NCI-H1436 (cell line): ENCODE measurements at places on chromosomes 13 and 19.

DNA sequence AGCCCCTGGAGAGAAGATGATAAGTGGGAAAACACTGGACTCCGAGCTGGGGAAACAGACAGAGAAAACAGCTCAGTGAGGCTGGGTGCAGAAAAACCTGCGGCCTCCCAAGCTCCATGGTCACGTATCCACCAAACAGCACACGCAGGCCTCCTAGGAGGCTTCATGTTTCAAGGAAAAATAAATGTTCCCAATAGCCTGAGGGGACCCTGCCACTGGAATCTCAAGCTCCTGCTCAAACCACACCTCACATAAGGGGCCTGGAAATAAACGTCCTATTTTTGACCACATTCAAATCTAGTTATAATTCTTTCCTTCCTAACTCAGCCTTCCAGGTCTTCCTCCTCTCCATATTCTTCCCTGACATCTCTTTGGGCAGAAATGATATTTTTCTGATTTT is 225.7 kb downstream of the ABCC4 start:
- DNase-seq: no peak

DNA sequence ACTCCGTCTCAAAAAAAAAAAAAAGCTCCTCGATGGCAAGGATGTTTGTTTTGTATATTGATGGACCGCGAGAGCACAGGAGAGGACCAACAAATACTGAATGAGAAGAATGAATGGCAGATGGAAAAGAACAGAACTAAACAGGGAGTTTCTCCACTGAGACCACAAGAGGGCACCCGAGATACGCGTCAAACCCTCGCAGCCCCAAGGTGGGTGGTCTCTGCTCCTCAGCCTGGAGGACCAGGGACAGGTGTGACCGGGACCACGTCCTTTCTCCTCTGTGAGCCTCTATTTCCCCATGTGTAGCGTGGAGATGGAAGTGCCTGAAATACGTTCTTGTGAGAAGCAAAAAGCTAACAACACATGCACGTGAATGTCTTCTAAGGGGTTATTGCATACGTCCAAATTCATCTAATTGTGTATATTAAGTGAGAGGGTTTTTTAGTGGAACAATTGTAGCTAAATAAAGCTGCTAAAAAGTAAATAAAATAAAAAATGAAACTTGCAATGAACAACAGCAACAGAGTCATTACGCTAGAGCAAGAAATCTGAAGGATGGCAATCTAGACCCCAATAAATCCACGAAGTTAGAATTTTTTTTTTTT is 8.3 kb upstream of the CDC42EP5 start:
- peak; percentile 66 for DNase-seq

GRCh38 chr13:43127103-43127798 is 103.9 kb downstream of the DNAJC15 start:
- DNase-seq: no peak

- no peak for DNase-seq
Measured at GRCh38 chr13:110114316-110114715, 192.6 kb downstream of the COL4A1 start.

- no peak for DNase-seq
Measured at GRCh38 chr19:28603453-28603852, 609.5 kb downstream of the UQCRFS1 start.

- no peak for DNase-seq
Measured at GRCh38 chr19:1166872-1167573, 7.0 kb downstream of the SBNO2 start.

DNA sequence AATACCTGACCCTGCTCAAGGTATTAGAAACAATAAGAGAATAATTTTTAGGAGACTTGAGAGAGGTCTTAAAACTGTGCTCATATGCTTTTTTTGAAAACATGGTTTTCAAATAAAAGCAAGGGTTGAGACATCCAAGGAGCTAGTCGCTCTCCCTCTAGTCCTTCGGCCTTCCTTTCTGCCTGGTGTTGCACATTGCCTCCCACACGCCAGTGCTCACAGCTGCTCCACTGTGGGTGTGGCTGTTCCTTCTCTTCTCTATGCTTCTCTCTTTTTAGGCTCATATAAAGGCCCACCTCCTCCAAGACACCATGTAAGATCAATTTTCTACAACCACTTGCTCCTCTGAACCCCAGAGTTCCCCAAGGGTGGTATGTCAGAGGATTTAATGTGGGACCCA is 352.6 kb downstream of the ENOX1 start:
- no peak for DNase-seq

DNA sequence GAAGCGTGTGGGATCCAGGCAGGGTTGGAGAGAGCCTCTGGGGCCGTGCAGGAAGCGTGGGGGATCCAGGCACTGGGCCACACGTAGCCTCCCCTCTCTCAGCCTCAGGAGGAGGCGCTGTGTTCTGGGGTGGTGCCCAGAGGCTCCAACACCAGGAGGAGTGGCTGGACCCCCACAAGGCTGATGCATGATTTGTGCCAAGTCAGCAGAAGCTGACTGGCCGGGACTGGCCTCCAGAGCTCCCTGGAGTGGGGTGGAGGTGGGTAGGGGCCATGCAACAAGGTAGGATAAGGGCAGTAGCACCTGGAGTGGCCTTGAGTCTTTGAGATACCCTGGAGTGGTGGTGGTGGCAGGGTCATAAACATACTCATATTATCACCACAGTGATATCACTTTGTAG is 75.3 kb downstream of the ERICH6B start:
- no peak for DNase-seq

DNA sequence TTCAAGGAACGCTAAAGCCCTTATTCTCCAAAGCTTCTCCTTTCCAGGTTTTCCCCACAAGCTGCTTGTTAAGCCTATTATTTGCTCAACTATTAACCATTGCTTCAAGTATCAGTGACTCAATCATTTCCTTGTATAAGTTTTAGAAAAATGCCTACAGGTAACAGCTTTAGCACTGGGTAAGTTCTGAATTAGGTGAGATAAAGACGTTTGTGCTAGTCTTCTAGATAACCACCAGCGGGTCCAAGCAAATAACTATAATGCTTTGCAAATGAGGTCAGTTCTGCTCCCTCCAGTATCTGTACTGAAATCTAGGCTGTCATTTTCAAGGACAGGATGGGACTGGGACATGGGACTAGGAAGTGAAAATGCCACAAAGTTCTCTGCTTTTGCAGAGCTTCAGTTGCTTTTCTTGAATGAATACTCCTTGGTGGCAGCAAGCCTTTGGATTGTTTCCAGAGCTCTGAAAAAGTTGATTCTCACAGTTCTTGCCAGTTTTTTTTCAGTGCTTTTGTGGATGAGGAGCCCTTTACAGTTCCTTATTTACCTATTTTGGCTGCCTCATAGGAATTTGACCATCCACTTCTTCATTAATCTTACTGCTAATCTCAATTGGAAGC is 1487.7 kb downstream of the EFNB2 start:
- no peak for DNase-seq

- no peak for DNase-seq
Measured at GRCh38 chr13:51625555-51626345, 41.5 kb downstream of the WDFY2 start.

- DNase-seq: no peak
Measured at GRCh38 chr13:29847501-29847983, 2.9 kb downstream of the UBL3 start.

DNA sequence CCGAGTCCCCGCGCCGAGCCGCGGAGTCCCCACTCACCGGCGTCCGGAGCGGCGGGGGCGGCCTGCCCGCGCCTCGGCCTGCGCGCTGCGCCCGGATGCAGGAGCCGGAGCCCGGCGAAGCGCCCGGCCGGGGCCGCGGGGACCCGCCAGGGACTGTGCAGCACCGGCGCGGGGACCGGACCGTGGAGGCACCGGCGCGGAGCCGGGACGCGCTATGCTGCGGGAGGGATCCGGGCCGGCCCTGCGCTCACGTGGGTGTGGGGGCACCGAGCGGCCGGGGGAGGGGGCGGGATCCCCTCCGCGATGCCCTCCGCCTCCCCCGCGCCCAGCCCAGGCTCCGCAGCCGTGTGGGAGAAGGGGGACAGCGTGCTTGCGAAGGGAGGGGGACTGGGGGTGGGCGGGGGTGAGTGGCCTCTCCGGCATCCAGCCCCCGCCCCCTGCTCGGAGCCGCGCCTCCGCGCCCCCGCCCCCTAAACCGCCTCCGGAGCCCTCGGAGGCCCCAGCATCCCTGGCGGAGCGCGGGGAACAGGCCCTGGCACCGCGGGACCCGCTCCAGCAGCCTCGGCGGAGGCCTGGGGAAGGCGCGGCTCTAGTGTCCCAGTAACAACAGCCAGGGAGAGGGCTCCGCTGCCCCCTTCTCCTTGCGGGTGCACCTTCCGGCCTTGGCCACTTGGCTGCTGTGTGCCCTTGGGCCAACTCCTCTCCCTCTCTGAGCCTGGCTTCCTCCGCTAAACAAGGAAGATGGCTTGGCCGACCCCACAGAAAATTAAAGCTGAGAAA is at the start of gene SLC1A6:
SLC1A6 (minus strand) TSS at position 389 of the 780 bp plus-strand sequence. CDS start 6,954 bp downstream, outside the sequence.
- DNase-seq: no peak

GRCh38 chr13:100235311-100235901 is 146.5 kb downstream of the PCCA start:
- peak; percentile 43 for DNase-seq

GRCh38 chr13:83377491-83377890 is 504.8 kb downstream of the SLITRK1 start:
- DNase-seq: no peak

DNA sequence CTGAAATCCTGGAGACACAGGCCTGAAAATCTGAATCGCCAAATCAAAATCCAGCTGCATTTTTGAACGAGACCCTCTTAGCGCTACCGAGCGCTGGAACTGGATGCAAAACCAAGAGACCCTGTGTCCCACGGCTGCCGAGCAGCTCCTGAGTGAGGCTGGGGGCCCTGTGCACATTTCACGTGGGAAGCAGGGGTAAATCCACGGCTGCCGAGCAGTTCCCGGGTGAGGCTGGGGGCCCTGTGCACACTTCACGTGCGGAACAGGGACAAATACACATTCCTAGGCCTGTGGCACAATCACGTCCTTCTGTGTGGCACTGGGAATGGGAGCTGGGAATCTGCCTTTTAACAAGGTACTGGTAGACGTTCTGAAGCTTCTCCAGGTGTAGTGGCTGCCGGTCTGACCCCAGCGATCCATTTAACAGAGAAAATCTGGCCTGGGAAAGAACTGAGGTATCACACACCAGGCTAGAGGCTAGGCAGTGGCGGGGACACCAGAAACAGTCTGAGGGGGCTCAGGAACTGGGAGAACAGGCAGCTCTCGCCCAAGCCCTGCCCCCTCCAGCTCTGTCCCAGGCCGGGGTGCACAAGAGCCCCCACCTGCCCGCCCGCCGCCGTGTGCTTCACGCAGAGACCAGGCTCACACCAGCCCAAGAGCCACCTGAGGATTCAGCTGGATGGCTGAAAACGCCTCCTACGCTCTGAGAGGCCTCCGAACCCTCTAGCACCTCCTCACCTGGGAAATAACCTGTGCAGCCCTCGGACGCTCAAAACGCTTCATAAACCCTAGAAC is 11.0 kb upstream of the C2CD4C start:
- DNase-seq: no peak

DNA sequence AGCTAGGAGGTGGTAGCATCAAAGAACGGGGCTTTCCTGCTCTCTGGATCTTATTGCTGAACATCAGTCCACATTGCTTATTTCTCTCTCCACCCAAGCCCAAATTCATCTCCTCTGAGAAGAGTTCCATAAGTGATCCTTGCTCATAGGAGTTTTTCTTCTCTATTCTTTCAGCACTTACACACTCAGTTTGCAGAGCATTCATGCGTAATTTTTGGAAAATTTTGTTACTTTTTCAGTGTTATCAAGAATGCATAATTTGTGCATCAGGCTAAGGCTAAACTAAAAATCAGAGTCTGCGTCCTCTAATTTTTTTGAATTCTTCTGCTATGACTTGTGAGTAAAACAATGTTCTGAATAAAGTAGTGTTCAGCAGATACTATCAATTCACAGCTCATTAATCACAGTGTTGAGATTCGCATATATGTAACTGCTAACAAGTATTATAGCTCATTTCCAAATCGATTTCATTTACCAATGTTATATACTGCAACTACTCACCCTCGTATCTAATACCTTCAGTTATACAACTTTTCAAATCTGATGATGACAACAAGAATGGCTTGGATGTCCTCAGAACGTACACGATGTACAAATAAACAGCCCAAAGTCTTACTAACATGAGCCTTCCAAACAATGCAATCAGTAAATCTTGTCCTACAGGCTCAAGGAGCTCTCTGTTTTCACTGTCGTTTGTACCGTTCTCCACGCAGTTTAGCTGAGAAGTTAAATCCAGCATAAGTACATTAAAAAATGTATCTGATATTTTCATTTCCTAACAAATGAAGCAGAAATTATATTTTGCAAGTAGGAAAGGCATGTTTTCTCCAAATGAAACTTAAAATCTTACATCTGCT is 36.4 kb upstream of the STARD13 start:
- DNase-seq: no peak

DNA sequence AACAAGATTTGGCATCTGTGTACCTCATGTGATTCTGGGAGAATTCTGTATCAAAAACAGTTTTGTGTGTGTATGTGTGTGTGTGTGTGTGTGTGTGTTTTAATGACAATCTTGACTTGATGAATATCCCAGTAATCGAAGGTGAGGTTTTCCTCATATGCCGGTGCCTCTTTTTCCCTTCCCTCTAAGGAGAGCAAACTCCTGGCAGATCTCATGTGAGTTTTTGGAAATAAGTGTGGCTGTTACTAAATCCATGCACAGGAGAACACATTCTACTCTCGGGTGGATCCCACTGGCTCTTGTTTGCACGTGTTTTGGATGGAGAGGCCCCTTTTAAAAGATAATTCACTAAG is 29.0 kb upstream of the CEBPG start:
- no peak for DNase-seq

GRCh38 chr13:30037306-30037705 is 186.9 kb upstream of the UBL3 start:
- no peak for DNase-seq

DNA sequence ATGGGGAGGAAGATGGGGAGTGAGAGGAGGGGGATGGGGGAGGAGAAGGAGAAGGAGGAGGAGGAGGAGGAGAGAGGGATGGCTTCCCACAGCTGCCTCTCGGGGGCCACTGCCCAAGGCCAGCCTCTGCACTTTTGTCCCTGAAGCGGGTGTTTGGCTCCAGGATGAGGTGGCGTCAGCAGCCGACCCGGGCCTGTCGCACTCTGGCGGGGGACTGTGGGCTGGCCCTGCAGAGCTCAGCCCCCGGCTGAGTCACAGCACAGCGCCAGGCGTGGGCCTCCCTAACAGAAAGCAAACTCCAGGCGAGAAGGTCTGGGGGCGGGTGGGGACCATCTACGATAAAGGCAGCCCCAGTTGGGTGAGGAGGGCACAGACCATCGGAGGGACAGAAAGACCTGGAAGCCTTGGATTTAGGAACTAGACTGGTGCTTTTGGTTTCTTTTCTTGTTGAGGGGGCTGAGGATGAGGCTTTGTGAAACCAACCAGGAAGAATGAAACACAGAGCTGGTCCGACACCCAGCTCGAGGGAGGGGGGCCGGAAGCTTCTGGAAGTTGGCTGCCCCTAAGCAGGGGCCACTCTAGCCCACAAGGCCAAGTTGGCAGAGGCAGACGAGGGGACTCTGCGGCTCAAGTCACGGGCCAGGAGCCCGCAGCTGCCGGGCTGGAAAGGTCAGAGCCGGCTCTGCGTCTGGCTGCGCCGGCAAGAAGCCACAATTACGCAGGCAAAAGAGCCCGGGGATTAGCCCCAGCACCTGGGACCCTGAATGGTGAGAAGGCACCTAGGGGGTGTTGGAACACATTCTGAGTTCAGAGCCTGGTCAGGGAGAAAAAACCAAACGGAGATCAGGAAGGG is 18.2 kb downstream of the LSM4 start:
- peak; percentile 66 for DNase-seq

GRCh38 chr19:928471-929202 is 2.8 kb downstream of the ARID3A start:
- no peak for DNase-seq

- no peak for DNase-seq
Measured at GRCh38 chr19:23286477-23286876, 36.3 kb upstream of the ZNF724 start.

GRCh38 chr19:18388100-18388959 is 2.4 kb downstream of the GDF15 start:
- peak; percentile 34 for DNase-seq
